Head of caudate nucleus (tissue), 42 donors: ENCODE measurements at places on chromosomes 4 and X.

DNA sequence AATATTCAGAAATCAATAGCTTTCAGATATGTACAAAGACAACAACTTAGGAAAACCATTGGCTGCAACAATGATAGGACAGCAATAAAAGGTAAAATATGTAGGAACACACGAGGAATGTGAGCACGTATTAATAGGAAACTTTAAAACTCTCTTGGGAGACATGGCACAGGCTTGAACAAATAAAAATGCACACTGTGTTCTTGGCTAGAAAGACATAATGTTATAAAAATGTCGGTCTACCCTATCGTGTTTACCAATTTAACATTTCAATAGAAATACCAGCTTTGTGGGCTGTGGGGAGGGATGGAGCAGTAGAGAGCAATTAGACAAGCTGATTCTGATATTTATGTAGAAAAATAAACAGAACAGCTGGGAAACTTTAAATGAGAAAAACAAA, 69.0 kb upstream of the FAM9B start:
- no peak for DNase-seq

GRCh38 chrX:109600237-109600651, 24.7 kb downstream of the KCNE5 start:
- peak; percentile 39 for DNase-seq

GRCh38 chr4:26632916-26633315, 49.0 kb downstream of the TBC1D19 start:
- DNase-seq: no peak

GRCh38 chr4:186096681-186097165, 7.8 kb upstream of the FAM149A start:
- DNase-seq: no peak

DNA sequence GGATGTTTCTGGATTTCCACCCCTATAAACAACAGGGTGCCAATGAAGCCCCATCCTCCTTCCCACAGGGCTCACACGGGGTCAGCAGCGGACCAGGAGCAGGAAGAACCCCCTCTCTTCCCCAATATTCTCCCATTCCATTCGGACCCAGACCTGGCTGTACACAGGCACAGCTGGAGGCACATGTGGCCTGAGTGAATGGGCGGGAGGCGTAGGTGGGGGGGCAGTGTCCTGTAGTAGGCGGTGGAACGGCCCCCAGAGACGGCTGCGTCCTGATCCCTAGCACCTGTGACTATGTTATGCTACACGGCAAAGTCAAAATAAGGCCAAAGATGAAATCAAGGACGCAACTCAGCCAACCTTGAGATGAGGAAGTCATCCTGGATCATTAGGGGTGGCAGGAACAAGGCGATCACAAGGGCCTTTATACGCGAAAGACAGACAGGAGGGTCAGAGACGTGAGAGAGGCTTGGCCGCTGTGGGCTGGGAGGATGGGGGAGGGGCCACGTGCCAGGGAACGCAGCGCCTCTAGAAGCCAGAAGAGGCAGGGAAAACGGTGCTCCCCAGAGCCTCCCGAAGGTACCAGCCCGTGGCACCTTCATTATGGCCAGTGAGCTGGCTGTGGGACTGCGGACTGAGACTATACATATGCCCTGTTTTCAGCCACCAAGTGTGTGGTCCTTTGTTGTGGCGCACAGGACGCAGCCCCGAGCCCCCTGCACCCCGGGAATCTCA, 75.6 kb downstream of the WFS1 start:
- DNase-seq: no peak

DNA sequence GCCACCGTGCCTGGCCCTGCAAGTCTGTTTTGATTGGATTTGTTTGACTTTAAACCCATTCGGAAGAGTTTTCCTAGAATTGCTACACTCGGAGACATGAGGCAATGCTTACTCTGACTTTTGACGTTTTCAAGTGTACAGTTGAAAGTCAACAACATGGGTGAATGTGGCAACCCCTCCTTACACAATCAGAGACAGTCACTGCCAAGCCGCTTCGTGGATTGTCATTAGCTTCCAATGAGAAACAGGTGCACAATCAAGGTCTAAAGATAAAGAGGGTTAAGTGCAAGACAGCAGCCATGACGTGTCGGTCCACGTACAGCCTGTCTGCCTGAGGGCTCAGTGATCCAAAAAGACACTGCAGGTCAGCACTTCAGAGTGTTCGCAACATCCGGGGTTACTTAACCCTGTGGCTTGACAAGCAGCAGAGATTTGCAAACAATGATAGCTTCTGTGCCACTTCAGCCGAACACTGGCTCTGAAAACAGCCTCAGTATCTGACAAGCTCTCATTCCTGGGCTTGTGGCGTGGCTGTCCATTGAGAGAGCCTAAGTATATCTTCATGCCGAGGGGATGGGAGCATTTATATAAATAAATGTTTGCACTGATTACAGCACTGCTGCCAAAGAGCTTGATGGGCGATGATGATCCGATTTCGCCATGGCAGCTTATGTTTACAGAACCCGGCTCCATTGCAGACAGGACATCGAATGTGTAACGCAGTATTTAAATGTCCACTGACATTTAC, 180.0 kb downstream of the DHRSX start:
- DNase-seq: no peak

GRCh38 chrX:110924871-110925270, 129.3 kb upstream of the CHRDL1 start:
- DNase-seq: no peak

DNA sequence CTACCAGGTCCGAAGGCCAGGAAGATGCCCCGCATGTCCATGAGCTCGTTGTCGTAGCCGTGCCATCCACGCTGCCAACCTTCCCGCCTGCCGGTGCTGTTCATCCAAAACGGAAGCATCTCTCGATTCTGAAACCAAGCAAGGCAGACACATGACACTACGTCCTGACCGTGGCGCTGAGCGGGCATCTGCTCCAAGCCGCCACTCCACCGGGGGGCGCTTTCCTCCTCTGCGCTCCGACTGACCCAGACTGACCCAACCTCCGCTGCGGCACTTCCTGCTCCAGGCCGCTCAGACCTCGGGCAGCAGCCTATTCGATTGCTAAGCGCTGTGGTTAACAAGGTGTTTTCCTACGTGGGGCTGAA, 120.5 kb downstream of the ENPP6 start:
- DNase-seq: peak; percentile 67

GRCh38 chrX:115632455-115632854, 71.5 kb downstream of the PLS3 start:
- no peak for DNase-seq

GRCh38 chrX:119503484-119503861, 35.2 kb downstream of the SLC25A5 start:
- no peak for DNase-seq

DNA sequence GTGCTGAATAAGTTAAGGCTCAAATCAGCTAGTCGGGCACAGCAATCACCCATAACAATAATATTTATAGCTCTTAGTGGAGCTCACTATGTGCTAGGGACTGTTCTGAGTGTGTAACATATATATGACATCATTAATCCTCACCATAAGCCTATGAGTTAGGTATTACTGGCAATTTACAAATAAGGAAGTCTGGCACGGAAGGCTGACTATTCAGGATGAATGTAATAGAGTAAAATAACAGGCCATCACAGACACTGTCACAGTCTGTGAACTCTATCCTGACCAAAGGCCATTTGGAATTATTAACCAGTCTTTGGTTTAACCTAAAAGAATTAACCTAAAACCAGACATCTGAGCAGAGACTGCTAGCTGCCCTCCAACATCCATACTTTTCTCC, 119.3 kb downstream of the C4orf51 start:
- DNase-seq: no peak

DNA sequence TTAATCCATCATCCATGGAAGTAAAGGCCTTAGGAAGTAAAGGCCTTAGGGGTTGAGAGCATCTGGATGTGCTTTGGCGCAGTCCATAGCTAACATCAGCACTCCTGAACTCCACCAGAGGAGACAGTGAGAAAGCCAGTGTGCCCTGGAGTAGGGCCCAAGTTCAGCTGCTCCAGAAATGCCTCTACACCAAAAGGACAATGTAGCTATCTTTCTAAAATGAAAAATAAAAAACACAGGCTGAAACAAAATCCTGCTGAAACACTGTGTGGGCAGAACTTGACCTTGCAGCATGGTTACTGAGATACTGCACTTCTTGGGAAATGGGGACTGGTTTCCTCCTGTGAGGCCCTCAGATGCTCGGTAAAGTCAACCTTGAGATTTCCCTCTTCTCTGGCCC, 29.3 kb downstream of the SH3RF1 start:
- no peak for DNase-seq

GRCh38 chr4:181017038-181017437, 1226.2 kb upstream of the TENM3 start:
- DNase-seq: no peak

DNA sequence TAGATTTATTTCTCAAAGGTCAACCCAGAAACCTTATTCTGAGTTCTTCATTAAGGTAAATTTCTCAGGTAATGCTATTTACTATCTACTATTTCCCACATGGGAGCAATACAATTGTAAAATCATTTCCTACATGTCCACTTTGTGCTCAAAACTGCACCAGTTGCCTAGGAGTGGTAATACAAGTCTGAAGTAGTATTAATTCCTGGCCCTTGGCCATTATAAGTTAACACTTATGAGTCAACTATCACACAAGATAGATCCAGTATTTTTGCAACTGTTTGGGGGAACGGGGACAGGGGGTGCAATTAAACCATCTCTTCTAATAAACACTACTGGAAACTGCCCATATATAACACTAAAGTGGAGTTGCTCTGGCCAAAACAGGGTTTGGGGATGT, 48.9 kb downstream of the ACSL4 start:
- no peak for DNase-seq

GRCh38 chr4:155552180-155552579, 114.5 kb upstream of the GUCY1A1 start:
- no peak for DNase-seq

GRCh38 chr4:39046249-39046648, 14.0 kb upstream of the TMEM156 start:
- no peak for DNase-seq

GRCh38 chr4:95761426-95761825, 78.5 kb upstream of the PDHA2 start:
- DNase-seq: no peak

DNA sequence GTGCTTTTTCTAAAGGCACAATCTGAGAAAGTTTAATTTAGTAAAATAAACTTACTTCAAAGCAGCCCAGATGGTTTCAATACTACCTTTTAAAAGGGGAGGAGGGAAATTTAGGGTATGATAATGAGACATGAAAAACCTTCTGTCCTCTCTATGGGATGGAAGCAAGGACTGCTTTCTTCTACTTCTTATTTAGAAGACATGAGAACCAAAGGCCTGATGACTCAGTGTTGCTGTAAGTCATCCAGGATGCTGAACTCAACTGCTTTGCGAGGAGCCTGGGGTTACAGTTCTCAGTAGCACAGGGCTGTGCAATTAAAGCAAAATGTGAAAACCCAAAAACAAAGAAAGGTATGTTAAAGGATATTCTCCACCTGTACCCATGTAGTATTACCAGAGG, 140.8 kb upstream of the EDNRA start:
- no peak for DNase-seq

- peak; percentile 19 for DNase-seq
Measured at GRCh38 chr4:154491341-154492271, at the start of gene DCHS2. TSS of gene DCHS2 (minus strand) at chr4:154491799. CDS start at chr4:154491355, 444 bp downstream.

DNA sequence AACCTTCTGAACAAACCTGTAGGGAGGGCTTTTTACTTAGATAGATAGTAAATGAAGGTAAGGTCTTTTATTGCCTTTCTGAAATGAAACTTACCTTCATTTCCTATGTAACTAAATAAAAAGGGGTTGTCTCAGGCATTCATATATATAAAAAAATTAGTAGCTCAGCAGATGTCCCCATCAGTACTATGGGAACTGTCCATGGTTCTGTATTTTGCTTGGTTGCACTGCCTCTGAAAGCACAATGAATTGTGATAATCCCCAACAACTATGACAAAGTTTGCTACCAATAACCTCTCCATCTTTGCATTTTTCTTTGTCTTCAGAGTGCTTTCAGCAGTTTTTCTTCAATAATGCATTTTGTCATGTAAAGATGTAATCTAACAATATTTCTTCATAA, 222.4 kb downstream of the SLIT2 start:
- DNase-seq: no peak

DNA sequence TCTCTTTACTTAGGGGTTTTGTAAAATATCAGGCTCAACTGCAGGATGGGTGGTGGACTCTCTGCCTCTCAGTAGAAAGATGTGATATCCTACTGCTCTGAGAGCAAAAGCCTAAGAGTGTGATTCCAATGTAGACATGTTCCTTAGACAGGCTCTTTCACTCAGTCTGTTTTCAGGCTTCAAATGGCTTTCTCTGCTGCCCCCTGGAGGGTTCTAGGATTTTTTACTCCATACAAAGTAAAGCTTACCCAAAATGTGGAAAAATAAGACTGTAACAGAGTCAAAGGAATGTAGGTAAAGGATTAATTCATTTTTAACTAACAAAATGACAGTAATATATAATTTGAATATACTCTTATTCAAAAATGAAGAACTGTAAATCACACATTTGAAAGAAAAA, 32.1 kb downstream of the ZGRF1 start:
- peak; percentile 67 for DNase-seq

GRCh38 chr4:97317201-97317600, 826.1 kb downstream of the STPG2 start:
- DNase-seq: no peak

DNA sequence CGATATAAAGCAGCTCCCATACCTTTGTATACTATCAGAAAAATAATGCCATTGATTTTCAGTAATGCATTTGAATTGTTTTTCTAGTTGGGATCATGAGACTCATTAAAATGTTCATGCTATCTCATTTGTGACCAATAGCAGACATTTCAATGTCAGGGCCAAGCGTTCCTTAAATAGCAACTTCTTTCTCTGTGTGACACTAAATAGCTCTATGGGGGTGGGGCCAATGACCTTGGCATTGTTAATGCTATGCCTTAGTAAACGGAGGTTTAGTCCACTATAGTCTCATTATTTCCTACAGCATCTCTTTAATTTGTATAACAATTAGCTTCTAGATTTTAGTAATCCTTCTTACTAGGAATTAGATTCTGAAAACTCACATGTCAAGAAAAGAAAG, 48.6 kb upstream of the ARHGAP24 start:
- no peak for DNase-seq

DNA sequence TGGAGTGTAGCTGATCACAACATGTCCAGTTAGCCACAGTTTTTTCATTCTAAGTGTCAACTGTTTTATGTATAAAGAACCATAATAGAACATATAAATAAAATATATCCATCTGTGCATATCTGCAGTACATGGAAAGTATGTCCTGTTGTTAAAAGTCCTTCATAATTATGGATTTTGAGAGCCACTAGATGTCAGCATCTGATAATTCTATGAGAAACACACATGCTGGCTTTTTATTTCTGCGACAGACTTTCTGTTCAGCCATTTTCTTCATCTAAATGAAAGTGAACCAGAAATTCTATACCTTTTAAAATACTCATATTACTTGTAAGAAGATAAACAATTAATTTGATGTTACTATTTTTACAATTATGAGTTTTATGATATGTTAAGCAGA, 251.5 kb downstream of the GPM6A start:
- no peak for DNase-seq

- DNase-seq: no peak
Measured at GRCh38 chr4:2964706-2965258, 1.4 kb downstream of the GRK4 start.
